Cerebellar nuclear complex (tissue), 1 donor: ENCODE measurements at places on chromosomes 4 and X.

DNA sequence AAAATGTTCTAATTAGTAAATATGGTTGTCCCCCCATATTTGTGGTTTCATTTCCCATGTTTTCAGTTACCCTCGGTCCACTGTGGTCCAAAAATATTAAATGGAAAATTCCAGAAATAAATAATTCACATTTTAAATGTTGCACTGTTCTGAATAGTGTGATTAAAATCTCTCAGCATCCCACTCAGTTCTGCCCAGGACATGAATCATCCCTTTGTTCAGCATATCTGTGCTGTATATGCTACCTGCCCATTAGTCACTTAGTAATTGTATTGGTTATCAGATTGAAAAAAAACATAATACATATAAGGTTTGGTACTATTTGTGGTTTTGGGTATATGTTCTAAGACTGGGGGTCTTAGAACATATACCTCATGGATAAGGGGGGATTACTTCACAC, 55.1 kb upstream of the NXF3 start:
- no peak for DNase-seq

DNA sequence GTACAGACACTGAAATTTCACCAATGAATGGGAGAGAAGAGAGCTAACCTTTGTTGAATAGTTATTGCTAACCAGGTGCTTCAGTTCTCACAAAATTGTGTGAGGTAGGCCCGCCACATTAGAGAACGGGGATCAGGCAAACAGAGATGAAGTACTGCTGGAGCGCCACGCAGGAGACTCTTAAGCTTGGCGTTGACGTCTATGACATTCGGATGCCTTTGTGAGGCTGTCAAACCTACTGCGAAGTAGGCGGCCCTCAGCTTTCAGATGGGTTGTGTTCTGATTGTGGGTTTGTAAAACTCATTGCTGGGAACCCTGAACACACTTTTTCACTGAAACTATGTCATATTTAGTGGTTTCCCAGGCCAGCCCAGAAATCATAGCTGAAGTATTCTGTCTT, 173.6 kb downstream of the CBR4 start:
- no peak for DNase-seq

- no peak for DNase-seq
Observed at GRCh38 chrX:9992724-9993123, 25.6 kb downstream of the CLDN34 start.

DNA sequence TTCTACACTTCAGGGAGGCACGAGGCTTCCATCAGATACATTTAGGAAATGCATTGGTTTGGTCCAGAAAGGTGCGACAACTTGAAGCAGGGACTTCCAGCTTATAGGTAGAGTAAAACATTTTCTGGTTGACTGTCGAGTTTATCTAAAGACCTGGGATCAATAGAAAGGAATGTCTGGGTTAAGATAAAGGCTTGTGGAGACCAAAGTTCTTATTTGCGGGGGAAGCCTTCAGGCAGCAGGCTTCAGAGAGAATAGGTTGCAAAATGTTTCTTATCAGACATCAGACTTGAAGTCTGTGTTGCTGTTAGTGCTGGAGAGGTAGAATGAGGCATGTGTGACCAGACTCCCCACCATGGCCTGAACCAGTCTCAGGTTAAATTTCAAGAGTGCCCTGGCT, 190.3 kb downstream of the TRIML1 start:
- no peak for DNase-seq

GRCh38 chrX:2549876-2550275, 49.1 kb upstream of the DHRSX start:
- DNase-seq, result no peak

GRCh38 chr4:180832073-180832472, 1411.1 kb upstream of the TENM3 start:
- no peak for DNase-seq

DNA sequence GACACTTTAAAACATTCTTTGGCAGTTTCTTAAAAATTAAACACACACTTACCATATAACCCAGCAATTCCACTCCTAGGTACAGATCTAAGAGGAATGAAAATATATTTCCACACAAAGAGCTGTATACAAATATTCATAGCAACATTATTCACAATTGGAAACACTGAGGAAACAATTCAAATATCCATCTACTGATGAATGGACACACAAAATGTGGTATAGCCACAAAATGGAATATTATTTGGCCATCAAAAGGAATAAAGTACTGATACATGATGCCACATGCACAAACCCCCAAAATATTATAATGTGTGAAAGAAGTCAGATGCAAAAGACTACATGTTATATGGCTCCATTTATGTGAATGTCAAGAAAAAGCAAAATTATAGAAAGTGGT, 70.9 kb downstream of the HS6ST2 start:
- DNase-seq, result no peak

DNA sequence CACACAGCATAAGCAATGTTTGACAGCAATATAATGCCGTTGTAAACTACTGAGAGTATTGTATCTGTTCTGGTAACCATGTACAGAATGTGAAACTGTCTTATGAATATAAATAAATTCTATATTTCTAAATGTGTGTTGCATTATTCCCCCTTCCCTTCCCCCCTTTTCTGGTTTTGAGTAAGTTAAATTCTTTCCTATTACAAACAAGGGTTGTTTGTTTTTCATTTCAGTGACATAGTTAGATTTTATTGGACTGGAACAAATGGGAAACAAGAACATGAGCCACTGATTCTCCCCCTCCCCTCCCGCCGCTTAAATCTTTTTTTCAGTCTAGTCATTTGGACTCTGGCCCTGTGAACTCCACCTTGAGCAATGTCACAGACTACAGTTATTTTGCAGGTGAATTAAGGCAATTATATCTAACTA, 69.8 kb downstream of the GPAT3 start:
- DNase-seq, result no peak

GRCh38 chr4:158809611-158810486, 41.0 kb downstream of the FNIP2 start:
- DNase-seq, result no peak
